ENCODE measurements at places on chromosomes 13 and 19. TPM values are rescaled to one million over a fixed set of nuclear protein-coding genes. Genes with fewer than 3 reads are reported as not detected.

HCST gene
- total RNA-seq, result 1.2 TPM

SPRY2 gene
- total RNA-seq, result 71.7 TPM

EMC10 gene
- total RNA-seq, result 55.3 TPM

LENG9 gene
- total RNA-seq, result 10.4 TPM

CACNG6 gene
- 0.53 TPM for total RNA-seq

HSH2D gene
- not detected for total RNA-seq

S1PR5 gene
- 4.1 TPM for total RNA-seq

EVI5L gene
- 15.2 TPM for total RNA-seq

CALR3 gene
- 0.06 TPM for total RNA-seq

LILRB5 gene
- total RNA-seq, result not detected

LRRC63 gene
- not detected for total RNA-seq

DCT gene
- total RNA-seq, result under 0.01 TPM

ZNF550 gene
- 9.1 TPM for total RNA-seq

MYPOP gene
- total RNA-seq, result 0.53 TPM

FAM124A gene
- 8.9 TPM for total RNA-seq

THSD8 gene
- total RNA-seq, result not detected

KCTD4 gene
- 0.13 TPM for total RNA-seq

FGF22 gene
- total RNA-seq, result 0.26 TPM

ZSCAN4 gene
- not detected for total RNA-seq

ZNF682 gene
- 2.1 TPM for total RNA-seq

C3 gene
- 1.1 TPM for total RNA-seq

CHMP2A gene
- 187 TPM for total RNA-seq

NKG7 gene
- not detected for total RNA-seq

ELSPBP1 gene
- not detected for total RNA-seq

PLEKHA4 gene
- 17.2 TPM for total RNA-seq

PEAK3 gene
- total RNA-seq, result not detected

UQCRFS1 gene
- 25.2 TPM for total RNA-seq

ZNF763 gene
- 2.4 TPM for total RNA-seq

CNN1 gene
- 1.7 TPM for total RNA-seq

GDF15 gene
- total RNA-seq, result 41.1 TPM

NLRP11 gene
- total RNA-seq, result not detected

RYR1 gene
- under 0.01 TPM for total RNA-seq

OR10H1 gene
- not detected for total RNA-seq

CEACAM21 gene
- not detected for total RNA-seq

FXYD7 gene
- not detected for total RNA-seq

LRRC4B gene
- under 0.01 TPM for total RNA-seq

LILRB1 gene
- not detected for total RNA-seq

EHD2 gene
- total RNA-seq, result 146 TPM

FOSB gene
- 0.44 TPM for total RNA-seq

HSPBP1 gene
- 17.0 TPM for total RNA-seq

RXFP2 gene
- not detected for total RNA-seq

PNMA8B gene
- total RNA-seq, result 2.1 TPM
